ENCODE measurements at places on chromosomes 2 and 18.

DNA sequence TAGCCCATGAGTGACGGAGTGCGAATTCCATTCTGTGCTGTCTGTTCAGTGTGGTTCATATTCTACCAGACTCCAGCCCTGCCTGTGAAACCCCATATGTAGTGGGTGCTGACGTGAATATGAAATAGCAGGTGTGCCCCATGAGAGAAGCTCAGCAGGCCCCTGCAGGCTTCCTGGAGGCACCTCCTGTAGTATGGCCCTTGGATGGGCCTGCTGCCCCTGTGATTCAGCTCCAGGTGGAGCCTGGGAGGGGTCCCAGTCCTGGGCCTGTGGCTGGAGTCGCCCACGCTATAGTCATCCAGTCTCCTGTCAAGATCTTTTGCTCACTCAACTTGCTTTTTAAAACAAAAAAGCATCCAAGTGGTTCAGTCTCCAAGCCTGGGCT lies 125.5 kb downstream of the GLI2 start:
- DNase-seq = no peak

GRCh38 chr18:33664241-33664874 lies 86.3 kb downstream of the ASXL3 start:
- DNase-seq = no peak

GRCh38 chr2:130915595-130916437 lies 79.1 kb downstream of the ARHGEF4 start:
- DNase-seq = no peak

DNA sequence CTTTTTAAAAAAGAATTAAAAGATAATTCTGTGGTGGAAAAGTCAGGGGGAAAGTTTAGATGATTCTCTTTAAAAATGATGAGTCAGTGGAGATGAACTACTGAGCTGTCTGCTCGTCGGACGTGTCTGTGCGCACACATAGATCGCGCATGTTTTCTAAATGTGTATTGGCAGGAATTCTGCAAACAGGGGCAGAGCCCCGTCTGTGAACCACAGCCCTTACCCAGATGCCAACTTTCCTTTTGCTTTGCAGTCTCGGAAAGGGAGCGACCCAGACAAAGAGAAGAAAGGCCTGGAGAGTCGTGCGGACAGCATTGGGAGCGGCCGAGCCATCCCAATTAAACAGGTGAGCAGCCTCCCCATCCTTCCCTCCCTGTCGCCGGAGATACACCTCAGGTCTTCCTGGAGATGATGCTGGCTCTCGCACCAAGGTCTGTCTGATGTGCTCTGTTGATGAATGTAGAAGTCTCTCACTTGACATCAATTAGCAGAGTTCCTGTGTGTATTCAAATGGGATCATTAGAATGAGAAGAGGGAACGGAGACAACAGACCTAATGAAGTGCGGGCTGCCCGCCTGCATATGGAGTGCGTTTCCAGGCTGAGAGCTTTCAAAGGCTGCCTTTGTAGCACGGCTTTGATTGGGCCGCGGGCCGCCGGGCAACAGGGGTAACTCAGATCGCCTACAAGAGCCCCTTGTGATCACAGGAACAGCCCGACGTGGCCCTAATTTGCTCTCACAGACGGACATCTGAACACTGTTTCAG lies 313.3 kb downstream of the AGAP1 start:
- no peak for DNase-seq

- peak; percentile 21 for DNase-seq
Measured at GRCh38 chr2:25379535-25379934, 37.8 kb upstream of the DNMT3A start.

- no peak for DNase-seq
Measured at GRCh38 chr2:182606728-182607681, 109.1 kb upstream of the DNAJC10 start.

DNA sequence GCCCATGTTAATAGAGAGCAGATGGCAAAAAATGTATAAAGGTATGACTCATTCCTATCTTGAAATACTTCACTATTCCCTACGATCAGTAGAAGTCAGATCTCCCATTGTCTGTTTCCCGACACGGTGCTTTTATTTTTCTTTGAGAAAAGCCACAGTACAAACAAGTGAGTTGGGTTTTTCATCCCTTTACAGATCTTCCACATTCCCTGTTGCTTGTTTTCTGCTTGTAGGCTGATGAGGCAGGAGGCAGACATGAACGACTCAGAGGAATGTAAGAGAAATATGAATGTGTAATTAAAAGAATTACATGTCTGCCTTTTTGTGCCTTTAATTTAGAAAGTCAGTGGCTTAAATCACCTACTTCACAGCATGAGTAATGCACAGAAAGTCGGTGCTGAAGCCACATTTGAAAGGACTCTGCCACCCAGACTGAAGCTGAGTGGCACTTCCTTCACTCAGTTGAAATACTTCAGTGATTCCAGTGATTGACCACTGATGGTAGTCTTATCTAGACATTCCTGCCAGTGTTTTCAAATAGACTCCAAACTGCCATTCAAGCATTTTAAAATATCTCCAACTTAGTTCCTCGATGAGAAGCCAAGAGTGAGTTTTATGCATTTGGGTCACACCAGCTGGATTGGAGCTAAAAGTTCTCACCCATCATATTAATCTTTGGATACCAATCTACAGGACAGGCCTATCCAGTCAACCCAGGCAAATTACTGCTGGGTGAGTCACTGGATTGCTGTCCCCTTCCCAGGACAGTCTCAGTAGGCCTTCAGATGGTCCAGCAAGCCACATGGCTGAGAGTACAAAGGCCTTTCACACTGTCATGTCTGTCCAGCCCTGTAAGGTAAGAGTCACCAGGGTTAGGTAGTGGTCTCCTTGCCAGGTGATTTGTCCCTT lies 79.0 kb downstream of the COLEC12 start:
- DNase-seq = no peak

DNA sequence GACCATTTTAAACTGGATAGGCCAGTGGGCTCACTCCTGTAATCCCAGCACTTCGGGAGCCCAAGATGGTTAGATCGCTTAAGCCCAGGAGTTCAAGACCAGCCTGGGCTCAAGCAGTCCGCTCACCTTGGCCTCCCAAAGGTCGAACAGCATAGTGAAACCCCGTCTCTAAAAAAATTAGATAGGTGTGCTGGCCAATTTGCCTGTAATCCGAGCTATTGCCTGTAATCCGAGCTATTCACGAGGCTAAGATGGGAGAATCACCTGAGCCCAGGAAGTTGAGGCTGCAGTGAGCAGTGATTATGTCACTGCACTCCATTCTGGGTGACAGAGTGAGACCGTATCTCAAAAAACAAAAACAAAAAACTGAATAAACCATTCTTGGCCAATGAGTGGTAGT lies 52.6 kb upstream of the EMILIN2 start:
- no peak for DNase-seq

DNA sequence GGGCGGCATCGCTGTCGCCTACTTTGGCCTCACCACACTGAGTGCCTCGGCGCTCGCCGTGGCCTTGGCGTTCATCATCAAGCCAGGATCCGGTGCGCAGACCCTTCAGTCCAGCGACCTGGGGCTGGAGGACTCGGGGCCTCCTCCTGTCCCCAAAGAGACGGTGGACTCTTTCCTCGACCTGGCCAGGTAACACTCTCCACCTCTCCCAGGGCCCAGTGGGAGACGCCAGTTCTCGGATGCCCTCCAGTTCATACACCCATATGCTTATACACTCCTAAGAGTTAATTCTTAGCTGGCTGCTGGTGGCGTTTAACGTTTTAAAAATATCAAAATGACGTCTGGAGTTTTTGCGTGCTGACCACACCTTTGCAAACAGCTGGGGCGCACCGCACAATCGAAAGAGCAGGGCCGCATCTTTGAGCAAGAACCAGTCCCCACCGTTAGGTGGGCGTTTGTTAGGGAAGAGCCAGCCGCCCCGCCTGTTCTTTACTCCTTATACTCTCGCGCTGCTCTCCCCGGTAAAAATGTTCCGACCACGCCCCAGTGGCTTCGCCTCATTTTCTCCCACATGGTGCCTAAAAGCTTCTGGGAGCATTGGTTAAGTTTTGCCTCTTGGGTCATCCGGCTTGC lies 899 bp downstream of the SLC1A4 start:
- peak; percentile 37 for DNase-seq

DNA sequence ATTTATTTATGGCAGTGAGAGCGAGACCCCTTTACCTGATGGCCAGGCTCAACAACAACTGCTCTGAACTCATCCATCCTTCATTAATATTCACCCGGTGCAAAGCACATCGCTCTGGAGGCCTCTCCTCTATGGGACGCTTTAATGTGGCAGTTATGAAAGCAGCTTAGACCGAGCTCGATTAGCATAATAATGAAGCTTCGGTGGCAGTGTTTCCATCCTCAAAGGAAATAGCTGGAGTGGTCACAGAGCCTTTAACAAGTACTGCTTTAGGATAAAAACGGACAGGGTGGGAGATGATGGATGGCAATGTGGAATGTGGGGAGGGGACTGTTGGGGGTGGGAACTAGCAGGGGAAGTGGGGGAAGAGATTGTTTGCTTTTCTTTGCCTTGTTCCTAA lies 243.9 kb downstream of the SLC4A3 start:
- no peak for DNase-seq

GRCh38 chr2:9998916-9999654 lies 44.3 kb upstream of the KLF11 start:
- DNase-seq = no peak

GRCh38 chr2:197298609-197299008 lies 12.0 kb downstream of the ANKRD44 start:
- no peak for DNase-seq

Measured in activated naive CD8-positive, alpha-beta T cell treated with anti-CD3 and anti-CD28 coated beads, Interleukin-2, amount 10 ng/mL, durations not matched to agents 7 days and 5 days (primary cell).